CD8-positive, alpha-beta T cell (primary cell): ENCODE measurements at places on chromosomes 2 and 18.

GRCh38 chr2:25700221-25700660 lies 26.9 kb upstream of the DTNB start:
- no peak for DNase-seq

DNA sequence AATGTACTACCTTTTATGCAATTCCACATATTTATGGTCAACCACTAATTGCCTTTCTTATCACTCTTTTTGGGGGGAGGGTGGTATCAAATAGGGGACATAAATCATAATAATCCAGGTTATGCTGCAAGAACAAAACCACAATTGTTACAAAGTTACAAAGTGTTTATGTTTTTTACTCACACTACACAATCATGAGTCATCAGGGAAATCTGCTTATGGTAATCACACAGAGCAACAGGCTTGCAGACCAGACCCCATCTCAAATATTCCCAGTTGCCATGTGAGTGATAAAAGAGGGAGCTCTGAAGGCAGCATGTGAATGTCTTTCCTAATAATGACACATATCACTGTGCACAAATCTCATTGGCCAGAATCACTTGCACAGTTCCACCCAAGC lies 304.7 kb upstream of the TMEFF2 start:
- DNase-seq: no peak

DNA sequence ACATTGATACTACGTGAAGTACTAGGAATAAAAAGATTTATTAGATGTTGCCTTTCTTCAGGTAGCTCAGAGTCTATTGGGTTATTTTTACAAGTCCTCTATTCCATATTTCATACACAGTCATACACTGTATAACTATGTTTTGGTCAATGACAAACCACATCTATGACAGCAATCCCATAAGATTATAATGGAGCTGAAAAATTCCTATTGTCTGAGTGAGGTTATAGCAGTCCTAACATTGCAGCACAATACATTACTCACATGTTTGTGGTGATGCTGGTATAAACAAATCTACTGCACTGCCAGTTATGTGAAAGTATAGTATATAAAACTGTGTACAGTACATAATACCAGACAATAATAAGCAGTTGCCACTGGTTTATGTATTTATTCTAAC lies 595.1 kb downstream of the MBD2 start:
- no peak for DNase-seq

- DNase-seq: peak; percentile 30
Measured at GRCh38 chr2:218569038-218569431, 396 bp downstream of the CNOT9 start.

DNA sequence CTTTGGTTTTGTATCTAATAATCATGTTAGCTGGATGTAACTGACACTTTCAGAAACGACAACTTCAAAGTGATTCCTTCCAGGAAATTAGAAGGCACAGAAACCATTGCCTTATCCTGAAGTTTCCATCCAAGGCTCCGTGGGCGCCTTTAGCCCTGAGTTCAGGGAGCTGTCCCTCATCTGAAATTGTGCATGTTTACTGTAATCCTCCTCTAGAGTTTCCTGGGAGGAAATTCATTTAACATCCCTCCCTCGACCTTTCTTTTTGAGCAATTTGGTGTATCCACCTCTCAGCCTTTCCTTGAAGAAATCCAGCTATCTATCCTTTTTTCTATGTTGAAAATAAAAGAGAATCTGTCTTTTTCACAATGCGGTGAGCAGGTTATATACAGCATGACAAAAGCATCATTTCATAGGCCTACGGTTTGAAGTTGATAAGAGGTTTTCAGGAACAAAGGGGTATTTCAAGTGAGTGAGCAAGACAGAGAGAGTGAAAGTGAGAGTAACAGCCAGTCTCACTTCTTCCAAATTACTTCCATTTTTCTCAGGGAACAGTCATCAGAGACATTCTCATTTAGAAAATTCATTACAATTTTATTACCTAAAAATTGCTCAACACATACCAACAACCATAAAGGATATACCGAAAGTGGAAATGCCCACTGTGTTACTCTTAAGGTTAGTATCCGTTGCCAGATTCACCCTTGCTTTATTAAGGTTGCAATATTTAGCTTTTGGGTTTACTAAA lies 167.3 kb downstream of the MREG start:
- DNase-seq: no peak

DNA sequence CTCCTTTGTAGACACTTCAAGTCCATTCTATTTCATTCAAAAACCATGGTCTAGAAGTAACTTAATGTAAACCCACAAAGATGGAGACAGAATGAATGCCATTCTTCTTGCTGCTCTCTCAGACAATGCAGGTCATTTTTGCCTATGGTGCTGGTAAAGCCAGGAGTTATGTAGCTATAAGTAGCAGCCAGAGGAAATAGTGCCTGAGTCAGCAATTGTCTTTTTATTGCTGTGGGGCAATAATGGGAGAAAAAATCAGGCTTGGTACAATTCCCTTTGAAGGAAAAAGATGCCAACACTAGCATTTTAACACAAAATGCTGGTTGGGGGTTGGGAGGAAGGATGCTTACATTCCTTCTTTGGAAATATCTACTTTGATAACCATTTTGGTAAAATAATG lies 43.5 kb downstream of the SCN1A start:
- DNase-seq: no peak

DNA sequence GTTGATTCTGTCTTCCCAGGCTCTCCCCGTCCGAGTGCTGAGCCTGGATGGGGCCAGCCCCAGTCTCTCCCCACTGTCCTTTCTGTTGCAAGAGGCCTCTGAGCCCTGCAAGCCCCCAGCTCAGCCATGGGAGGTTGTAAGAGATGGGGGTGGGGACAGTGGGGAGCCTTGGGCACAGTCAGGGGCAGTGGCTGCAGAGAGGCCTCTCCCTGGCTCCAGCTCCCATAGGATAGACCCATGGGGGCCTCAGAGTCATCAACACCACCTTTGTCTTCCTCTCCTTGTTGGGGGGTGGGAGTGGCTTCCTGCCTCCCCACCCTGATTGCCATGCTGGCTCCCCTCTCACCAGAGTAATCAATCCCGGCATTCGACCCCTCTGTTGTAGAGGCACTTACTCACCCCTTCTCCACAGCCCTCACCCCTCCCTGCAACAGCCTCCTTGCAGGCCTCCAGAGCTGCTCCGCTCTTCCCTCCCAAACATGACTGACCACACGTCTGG lies 37.5 kb upstream of the NPAS2 start:
- no peak for DNase-seq

DNA sequence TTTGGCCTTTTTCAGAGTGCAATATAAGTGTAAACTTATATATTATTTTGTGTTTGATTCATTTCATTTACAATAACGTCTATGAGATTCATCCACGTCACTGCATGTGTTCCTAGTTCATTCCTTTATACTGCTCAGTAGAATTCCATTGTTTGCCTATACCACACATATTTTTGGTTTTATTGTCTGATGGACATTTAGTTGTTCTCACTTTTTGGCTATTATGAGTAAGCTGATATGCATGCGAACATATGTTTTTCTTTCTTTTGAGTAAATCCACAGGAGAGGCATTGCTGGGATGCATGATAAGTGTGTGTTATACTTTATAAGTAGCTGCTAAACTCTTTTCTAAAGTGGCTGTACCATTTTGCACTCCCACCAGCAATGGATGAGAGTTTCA lies 314.8 kb upstream of the HS6ST1 start:
- no peak for DNase-seq
